ENCODE measurements at places on chromosomes 12 and 14.

- H3K27ac ChIP-seq = peak overlapping the region; percentile 91
- H3K4me1 ChIP-seq = no peaks in the 10 kb centered on the region
- no peaks in the 10 kb centered on the region for H3K27me3 ChIP-seq
- no peak for DNase-seq
Observed at GRCh38 chr14:22599349-22599748, 1.2 kb downstream of the ABHD4 start.

DNA sequence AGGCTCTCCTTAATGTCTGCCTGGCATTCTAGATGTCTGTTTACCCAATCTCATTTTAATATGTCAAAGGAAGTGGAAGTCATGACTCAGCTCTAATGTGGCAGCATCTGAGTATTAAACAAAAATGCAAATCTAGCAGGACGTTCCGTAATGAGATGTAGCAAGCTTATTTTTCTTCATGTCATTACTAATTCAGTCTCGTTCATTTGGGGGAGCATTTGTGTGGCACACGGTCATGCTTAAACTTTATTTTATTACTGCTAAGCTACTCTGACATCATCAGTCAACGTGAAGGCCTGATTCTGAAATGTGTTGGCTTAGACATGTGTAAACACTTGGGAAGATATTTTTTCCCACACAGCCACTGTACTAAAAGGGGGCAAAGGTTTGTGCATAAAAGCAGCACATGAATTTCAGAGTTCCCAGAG lies 326.7 kb upstream of the TMPO start:
- H3K27me3 ChIP-seq = no peaks in the 10 kb centered on the region
- no peaks in the 10 kb centered on the region for H3K4me1 ChIP-seq
- no peak overlapping the region for H3K4me3 ChIP-seq
- no peak overlapping the region for H3K27ac ChIP-seq
- no peak for DNase-seq
- no peaks in the 10 kb centered on the region for H3K36me3 ChIP-seq

DNA sequence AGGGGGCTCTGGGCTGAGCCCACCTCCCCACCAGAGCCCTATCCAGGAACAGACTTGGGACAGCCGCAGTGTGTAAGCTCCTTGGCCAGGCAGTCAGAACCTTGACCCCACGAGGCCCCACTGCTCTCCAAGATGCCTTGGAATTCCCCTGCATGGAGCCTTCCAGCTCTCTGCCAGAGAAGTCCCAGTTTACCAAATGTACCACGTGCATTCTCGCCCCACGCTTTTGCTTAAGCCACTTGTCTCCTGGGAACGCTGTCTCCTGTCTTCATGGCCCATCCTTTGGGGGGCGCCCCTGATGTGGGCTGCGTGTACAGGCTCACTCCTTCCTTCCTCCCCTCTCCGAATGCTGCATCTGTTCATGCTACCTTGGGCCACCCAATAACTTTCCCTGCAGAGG lies 7.9 kb downstream of the FAIM2 start:
- no peak overlapping the region for H3K4me3 ChIP-seq
- DNase-seq = no peak
- peak overlapping the region; percentile 40 for H3K27ac ChIP-seq
- no peaks in the 10 kb centered on the region for H3K27me3 ChIP-seq
- no peaks in the 10 kb centered on the region for H3K36me3 ChIP-seq

GRCh38 chr14:91349481-91350074 lies 68.0 kb downstream of the CCDC88C start:
- H3K27ac ChIP-seq = no peak overlapping the region
- H3K27me3 ChIP-seq = no peaks in the 10 kb centered on the region
- H3K4me3 ChIP-seq = no peak overlapping the region
- DNase-seq = no peak

- H3K4me3 ChIP-seq = no peak overlapping the region
- no peaks in the 10 kb centered on the region for H3K27me3 ChIP-seq
- H3K36me3 ChIP-seq = no peaks in the 10 kb centered on the region
- H3K27ac ChIP-seq = no peak overlapping the region
- DNase-seq = no peak
Observed at GRCh38 chr14:50095895-50096294, 20.5 kb downstream of the VCPKMT start.
